Epithelial cell of proximal tubule (primary cell): ENCODE measurements at places on chromosomes 16 and 17. TPM values are rescaled to one million over a fixed set of nuclear protein-coding genes. Genes with fewer than 3 reads are reported as not detected.

The SAMD14 gene
- 2.9 and 11.5 TPM in 2 replicates for total RNA-seq

The SMCR8 gene
- 9.5 and 11.1 TPM in 2 replicates for total RNA-seq

The CCDC200 gene
- total RNA-seq, result not detected in 2 replicates

The AIPL1 gene
- total RNA-seq, result not detected in 2 replicates

The CCL11 gene
- not detected in 2 replicates for total RNA-seq

The KCNH6 gene
- total RNA-seq, result not detected in 2 replicates

The TBX6 gene
- total RNA-seq, result 0.07 and 1.3 TPM in 2 replicates

The AANAT gene
- total RNA-seq, result not detected in 2 replicates

The P2RX5 gene
- total RNA-seq, result 2.3 and 4.8 TPM in 2 replicates

The KRT33A gene
- not detected in 2 replicates for total RNA-seq

The AATK gene
- 0.52 and 0.87 TPM in 2 replicates for total RNA-seq

The RBFOX1 gene
- total RNA-seq, result not detected in 2 replicates

The TPPP3 gene
- total RNA-seq, result 0.36 TPM in 1 of 2 replicates, not detected in the other

The HSD17B1 gene
- total RNA-seq, result 0.75 and 0.94 TPM in 2 replicates

The OR2C1 gene
- total RNA-seq, result not detected in 2 replicates

The FOXC2 gene
- total RNA-seq, result 26.5 and 30.1 TPM in 2 replicates

The RETREG3 gene
- 38.0 and 38.2 TPM in 2 replicates for total RNA-seq

The GRIN2C gene
- total RNA-seq, result not detected in 2 replicates

The TMEM235 gene
- total RNA-seq, result not detected in 2 replicates

The SLFN11 gene
- 2.1 and 2.8 TPM in 2 replicates for total RNA-seq

The CHST6 gene
- total RNA-seq, result 2.2 and 3.0 TPM in 2 replicates

The ADAM11 gene
- 0.06 and 0.36 TPM in 2 replicates for total RNA-seq

The KRT14 gene
- total RNA-seq, result not detected in 2 replicates

The SLC47A1 gene
- 0.52 and 1.7 TPM in 2 replicates for total RNA-seq

The SLC6A2 gene
- not detected in 2 replicates for total RNA-seq

The ZPBP2 gene
- not detected in 2 replicates for total RNA-seq

The CCL7 gene
- total RNA-seq, result 0.17 TPM in 1 of 2 replicates, not detected in the other

The RASL10B gene
- 0.92 and 1.6 TPM in 2 replicates for total RNA-seq

The KCNH4 gene
- total RNA-seq, result not detected in 2 replicates

The EMC6 gene
- total RNA-seq, result 25.6 and 43.7 TPM in 2 replicates

The SCARF1 gene
- total RNA-seq, result 14.5 and 19.8 TPM in 2 replicates

The NTN1 gene
- 1.2 and 1.3 TPM in 2 replicates for total RNA-seq

The CFAP97D1 gene
- not detected in 2 replicates for total RNA-seq

The G6PC1 gene
- total RNA-seq, result not detected in 2 replicates

The FTO gene
- total RNA-seq, result 62.7 and 64.8 TPM in 2 replicates
